AG08395 (cell line): ENCODE measurements at places on chromosomes 2 and 18.

DNA sequence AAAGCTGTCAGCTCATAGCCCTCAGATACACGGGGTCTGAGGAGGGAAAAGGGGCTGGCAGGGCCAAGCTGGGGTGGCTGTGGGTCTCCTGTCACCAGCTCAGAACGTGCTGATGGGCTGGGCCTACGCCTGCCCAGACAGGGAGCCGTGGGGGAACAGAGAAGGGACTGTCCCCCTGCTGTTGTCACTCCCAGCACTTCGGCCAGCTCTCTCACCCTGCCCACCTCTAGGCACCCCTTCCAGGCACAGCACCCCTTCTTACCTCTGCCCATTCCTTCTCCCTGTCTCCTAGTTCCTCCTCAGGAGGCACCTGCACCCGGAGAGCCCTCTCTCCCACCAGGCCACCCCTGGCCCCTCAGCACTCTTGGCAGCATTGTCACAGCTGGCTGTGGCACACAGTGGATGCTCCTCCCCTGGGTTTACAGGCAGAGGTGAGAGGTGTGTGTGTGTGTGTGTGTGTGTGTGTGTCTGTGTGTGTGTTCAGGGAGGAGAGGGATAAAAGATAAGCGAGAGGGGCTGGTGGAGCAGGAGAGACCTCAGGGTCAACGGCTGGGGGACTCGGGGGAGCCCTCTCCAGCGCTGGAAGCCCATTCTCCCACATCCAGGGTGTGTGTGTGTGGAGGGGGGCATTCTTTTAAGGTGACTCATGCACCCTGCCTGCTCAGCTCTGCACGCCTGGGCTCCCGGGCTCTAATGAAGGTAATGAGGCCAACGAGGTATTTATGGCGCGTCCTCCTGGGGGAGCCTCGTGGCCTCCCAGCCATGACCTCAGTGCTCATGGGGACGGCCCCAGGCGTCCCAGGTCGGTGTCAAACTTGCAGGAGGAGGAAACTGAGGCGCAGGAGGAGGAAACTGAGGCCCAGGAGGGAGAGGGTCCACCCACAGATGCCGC lies 66.1 kb upstream of the SMAD7 start:
- DNase-seq, result peak; percentile 84

- DNase-seq, result peak; percentile 37
Observed at GRCh38 chr2:43818761-43819160, 19.9 kb downstream of the ABCG5 start.

- no peak for DNase-seq
Observed at GRCh38 chr2:43038696-43039094, 187.7 kb downstream of the ZFP36L2 start.

DNA sequence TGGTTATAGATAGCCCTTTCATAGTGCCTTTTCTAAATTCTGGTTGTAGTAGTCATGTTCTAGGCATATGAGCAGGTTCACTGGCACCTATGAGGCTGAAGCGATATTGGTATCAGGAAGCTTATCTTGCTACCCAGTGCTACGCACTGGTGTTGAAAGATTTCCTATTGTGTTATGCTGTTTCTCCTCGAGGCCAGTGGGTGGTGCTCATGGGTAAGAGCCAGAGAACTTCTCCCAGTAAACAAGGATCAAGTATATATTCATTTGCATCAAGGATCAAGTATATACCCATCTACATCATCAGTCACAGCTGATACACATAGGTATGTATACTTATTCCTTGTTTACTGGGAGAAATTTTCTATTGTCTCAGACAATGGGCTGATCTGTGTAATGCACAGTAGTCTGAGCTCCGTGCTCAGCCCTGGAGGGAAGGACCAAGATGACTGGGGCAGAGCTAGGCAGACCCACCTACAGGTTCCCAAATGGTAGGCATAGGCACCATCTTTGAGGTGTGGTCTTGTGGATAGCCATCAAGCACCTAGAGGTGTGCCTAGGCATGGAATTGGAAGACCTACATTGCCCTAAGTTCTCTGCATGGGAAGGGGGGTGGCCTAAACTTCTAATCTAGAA lies 101.2 kb upstream of the GALNT13 start:
- DNase-seq, result no peak

- DNase-seq, result no peak
Observed at GRCh38 chr18:48534364-48534763, 4.5 kb upstream of the CTIF start.

GRCh38 chr2:44937688-44938240 lies 3.7 kb upstream of the SIX3 start:
- DNase-seq, result no peak
